ENCODE measurements at places on chromosomes 11 and 22.

DNA sequence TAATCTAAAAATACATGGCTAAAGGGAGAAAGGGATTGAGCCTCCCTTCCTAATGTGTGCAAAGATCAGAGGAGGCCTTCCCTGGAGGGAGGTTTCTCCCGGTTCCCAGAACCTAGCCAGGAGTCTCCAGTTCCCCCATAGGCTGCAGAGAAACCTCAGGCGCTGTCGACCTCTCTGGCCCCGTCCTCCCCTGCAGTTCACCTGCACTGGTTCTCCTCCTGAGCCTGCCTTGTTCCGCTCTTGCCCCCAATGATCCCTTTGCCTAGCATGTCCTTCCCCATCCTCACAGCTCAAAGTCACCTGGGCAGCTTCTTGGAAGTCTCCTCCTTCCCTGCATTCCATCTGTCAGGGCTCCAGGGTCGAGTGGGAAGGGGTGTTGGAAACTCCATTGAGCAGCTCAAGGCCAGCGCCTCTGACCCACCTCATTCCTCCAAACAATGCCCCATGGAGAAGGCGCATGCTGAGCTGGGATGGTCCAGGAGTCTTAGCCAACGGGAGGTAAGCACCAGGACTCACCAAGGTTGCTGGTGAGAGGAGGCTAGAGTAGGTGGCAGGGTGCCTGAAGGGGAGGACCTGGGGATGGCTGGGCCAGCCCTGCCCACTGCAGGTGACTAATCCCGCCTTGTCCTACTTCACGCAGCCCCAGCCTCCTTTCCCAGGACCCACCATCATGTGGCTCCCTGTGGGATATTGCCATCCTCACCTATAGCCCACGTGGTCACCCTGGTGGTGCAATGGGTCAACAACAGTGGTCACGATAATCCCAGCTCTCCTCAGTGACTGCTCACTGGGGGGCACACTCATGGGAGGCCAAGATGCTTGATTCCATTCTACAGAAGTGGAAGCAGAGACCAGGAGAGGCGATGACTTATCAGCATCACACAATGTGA, 15.4 kb downstream of the RSPH14 start:
- no peak for DNase-seq

GRCh38 chr22:37675930-37676735, 697 bp downstream of the LGALS1 start:
- no peak for DNase-seq

GRCh38 chr11:72838691-72839305, 24.6 kb downstream of the ATG16L2 start:
- DNase-seq = no peak

GRCh38 chr11:11937957-11938356, 70.5 kb downstream of the DKK3 start:
- no peak for DNase-seq

- DNase-seq = no peak
Measured at GRCh38 chr22:19419086-19419463, 12.5 kb downstream of the HIRA start.

DNA sequence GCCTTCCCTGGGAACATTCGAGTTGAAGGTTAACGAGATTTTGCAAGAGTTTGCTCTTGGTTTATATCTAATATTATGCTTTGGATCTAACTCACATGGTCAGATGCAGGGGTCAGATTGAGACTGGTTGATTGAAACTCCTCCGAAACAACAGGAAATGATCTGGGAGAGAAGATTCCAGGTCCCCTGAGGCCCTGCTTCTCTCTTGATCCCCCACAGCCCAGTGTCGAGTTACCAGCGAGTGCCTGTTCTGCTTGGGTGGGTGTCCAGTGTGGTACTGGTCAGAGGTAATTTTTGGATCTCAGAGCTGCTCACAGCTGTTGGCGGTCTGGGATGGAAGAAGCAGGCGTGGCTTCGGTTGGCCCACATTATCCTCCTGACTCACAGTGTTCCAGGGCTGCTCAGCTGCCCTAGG, 9.2 kb downstream of the FBLN1 start:
- no peak for DNase-seq

DNA sequence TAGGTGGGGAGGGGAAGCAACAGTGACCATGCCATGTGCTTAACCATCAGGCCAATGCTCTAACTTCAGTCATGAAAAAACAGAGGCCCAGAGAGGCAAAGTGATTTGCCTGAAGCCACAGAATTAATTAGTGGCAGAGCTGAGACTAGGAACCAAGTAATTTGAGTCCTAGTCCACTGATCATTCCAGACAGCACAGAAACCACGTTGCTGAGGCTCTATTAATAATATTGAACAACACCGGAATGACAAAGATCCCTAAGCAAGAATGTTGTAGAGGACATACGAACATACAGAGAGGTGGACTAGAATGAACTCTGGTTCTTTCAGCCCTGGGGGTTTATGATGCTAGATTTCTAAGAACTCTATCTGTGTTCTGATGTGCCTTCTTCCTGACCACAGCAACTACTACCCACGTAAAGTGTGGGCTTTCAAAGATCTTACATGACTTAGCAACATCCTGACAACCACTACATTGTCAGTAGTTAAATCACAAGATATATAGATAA, 92.3 kb downstream of the GAB2 start:
- no peak for DNase-seq

DNA sequence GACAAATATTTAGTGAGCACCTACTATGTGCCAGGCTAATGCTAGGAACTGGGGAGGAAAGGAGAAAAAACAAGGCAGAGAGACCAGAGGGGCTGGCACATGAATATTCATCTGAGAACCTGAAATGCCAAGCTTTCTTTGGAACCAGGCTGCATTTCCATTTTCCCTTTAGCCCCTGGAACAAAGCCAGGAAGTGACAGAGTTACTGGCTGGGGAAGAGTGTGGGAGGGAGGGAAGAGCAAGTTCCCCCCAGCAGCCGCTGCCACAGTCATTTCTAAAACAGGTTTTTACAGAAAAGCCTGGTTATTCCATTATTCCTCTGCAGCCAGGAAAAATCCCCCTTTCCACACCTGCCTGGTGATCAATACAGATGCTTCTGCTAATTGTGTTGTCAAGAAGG, 97.0 kb downstream of the SPON1 start:
- DNase-seq = no peak

DNA sequence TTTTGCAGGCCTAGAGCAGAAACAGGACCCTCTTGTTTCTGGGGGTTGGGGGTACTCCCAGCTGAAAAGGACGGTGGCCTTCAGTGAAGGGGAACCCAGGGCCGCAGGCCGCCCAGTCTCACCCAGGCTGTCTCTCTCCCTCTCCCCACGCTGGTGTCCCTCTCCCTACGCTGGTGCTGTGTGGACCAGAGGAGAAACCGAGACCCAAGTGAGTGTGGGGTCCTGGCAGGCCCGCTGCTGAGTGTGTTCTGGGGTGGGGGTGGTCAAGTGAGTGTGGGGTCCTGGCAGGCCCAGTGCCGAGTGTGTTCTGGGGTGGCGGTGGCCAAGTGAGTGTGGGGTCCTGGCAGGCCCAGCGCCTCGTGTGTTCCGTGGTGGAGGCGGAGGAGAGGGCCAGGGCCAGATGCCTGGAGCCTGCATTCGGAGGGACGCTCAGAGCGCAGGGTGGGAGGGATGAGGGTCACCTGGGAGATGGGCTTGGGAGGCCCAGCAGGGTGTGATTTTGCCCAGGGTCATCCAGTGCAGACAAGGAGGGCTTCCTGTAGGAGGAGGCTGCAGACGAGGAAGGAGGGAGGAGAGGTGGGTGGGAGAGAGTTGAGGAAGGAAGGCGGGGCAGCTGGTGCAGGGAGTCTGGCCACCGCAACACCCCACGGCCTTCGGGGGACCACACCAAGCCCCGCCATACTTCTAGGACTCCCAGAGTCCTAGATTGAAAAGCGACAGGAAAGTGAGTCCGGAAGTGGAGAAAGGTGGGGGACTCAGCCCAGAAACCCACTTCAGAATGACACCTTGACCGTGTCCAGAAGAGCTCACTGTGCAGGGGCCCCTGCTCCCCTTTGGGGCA, 10.3 kb downstream of the TNNT3 start:
- no peak for DNase-seq

- DNase-seq = no peak
Measured at GRCh38 chr11:104175769-104176168, 11.8 kb upstream of the PDGFD start.

DNA sequence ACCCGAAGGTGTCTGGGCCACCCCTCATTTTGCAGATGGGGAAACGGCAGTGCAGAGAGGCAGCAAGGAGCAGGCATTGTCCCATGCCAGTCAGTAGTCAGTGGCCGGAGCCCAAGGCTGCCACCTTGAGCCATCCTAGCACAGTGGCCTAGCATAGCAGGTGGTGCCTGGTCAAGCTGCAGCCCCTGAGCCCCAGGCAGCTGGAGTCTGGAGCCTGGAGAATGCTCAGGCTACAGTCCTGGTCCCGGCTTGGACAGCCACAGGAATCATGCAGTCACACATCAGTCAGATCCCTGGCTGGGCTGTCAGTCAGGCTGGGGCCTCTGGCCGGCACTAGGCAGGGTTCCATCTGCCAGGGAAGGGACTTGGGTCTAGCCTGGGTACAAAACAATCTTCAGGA, 18.6 kb downstream of the KCNC1 start:
- DNase-seq = no peak

DNA sequence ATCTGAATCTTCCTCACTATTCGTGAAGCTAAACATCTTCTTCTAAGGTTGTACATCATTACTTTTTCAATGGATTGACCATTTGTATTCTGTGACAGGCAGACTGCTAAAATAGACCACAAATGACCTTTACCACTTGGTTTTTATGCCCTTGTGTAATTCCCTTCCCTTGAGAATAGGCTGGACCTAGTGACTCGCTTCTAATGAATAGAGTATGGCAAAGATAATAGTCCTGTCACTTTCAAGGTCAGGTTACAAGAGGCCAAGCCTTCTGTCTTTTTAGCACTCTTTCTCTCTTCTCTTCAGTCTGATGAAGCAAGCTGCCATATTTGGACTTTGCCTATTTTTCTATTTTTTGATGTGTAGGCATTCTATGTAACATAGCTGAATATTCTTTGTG, 492.9 kb downstream of the SOX6 start:
- no peak for DNase-seq

GRCh38 chr11:33531743-33532181, 168.9 kb downstream of the C11orf91 start:
- no peak for DNase-seq

- DNase-seq = no peak
Measured at GRCh38 chr11:8839957-8840945, 70.7 kb upstream of the AKIP1 start.

GRCh38 chr11:75905434-75905833, 90.4 kb downstream of the UVRAG start:
- no peak for DNase-seq

DNA sequence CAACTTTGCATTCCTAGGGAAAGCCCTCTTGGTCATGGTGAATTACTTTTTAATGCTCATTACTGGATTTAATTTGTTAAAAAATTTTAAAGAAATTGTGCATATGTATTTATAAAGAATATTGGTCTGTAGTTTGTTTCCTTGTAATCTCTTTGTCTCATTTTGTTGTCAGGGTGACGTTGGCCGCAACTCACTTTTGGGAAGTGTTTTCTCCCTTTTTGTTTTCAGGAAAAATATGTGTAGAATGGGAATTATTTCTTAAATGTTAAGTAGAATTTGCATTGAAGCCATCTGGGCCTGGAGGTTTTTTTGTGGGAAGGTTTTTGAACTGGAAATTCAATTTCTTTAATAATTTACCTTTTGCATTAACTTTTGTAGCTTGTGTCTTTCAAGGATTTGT, 149.1 kb downstream of the UVRAG start:
- DNase-seq = no peak

- no peak for DNase-seq
Measured at GRCh38 chr11:69686856-69687255, 11.7 kb upstream of the LTO1 start.

DNA sequence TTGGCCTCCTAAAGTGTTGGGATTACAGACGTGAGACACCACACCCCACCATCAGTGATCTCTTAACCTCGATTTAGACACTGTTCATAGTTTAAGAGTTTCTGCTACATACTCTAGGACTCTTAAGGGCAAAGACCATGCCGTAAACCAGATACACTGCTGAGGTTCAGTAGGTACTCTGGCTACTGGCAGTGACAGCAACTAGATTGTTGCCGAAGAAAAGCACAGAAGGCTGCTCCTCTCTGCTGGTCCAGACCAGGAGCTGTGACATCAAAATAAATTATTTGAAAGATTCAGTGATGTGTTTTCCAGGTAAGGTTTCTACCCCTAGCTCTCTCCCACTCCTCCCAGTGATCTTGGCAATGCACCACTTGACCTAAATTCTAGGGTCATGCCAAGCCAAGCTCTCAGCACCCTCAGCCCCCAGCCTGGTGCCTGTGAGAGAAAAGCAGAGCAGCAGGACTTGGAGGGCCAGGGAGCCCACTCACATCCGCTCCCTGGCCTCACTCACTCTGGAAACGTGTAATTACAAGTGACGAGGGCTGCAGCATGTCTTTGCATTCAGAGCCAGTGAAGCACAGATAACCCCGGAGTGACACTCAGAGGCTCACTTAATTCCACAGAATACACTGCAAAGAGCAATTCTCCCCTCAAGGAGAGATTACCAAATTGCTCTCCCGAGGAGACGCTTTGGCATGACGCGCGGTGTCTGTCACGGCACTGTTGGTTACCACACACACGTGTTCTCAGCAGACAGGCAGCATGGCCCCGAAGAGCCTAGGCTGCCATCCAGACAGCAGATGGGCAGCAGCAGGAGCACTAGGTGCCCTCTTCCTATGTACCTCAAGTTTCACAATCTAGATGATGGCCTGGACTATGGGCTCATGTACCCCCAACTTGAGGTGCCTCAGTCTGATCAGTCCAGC, 96.9 kb upstream of the PITPNB start:
- no peak for DNase-seq

DNA sequence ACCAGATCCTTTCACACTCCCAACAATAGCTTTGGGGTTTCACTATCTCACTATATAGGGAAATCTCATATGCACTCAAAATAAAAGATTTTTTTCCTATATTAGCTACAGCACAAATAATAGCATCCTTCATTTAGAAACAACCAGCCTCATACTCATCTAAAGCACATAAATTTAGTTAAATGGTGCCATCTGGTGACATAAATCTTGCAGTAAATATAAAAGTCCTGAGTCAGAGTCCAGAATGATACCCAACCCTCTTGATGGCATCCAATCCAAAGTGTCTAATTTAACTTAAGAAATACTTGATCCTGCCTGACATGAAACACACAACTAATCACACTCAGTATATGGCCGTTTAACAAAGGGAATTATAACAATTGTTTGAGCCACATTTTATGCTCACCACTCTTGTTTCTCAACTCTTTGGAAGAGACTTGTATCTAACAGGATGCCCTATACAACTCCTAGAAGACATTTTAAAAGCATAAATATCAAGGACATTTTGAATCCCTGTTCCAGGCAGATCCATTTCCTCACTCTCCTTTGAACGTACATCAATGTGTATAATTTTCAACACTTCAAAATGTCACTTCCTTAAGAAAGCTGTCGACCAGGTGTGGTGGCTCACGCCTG, 36.2 kb downstream of the DLG2 start:
- peak; percentile 35 for DNase-seq

GRCh38 chr11:122723576-122723975, 68.1 kb downstream of the UBASH3B start:
- DNase-seq = no peak

DNA sequence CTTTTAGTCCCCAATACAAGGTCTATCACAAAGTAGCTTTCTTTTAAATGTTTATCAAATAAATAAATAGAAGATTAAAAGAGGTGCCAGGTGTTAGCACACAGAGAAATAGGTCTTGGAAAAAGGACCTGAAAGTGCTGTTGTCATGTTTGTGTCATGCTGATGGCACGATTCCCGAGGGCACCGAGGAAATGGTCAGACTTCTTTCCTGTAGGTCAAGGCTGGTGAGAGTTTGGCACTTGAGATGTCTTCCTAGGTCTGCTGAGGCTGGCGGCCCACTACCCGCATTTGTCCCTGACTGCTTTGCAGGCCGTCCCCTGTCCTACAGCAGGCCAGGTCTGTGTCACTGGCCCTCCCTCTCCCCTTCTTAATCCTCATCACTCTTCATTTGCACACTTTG, 112.1 kb downstream of the ATXN10 start:
- DNase-seq = no peak

All from HCT116 (cell line).